ENCODE measurements at places on chromosomes 2 and 18.

DNA sequence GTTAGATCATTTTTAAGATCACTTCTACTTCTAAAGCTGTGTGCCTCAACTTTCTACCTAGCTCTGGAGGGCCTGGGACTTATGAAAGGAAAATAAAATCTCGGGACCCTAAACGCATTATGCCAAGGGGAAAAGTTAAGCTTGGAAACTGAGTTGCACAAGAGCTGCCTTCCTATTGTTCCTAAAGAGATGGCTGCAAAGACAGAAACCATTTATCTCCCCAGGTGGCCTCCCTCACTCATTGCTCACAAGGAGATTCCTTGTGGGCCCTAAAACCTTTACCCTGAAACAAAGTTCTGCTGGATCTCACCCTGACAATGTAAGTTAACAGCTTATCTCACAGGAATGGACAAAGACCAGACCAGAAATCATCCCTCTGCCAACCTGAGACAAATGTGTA, 26.8 kb downstream of the TUBB6 start:
- DNase-seq: no peak

DNA sequence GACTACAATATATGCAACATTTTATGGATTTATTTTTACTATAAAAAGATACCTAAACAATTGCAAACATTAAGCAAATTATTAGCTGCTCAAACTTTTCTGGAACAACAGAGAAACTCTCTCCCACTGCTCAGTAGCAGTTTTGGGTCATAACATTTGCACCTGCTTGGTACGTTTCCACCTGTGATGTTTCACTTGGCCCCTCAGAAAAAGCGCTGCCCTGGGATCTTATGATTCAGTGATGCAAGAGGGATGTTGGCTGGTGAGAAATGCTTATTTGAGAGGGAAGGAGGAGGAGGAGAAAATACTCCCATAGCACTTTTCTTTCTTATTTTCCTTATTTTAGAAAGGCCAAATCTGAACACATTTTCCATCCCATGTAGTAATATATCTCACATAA, 9.2 kb downstream of the IRS1 start:
- DNase-seq: no peak

DNA sequence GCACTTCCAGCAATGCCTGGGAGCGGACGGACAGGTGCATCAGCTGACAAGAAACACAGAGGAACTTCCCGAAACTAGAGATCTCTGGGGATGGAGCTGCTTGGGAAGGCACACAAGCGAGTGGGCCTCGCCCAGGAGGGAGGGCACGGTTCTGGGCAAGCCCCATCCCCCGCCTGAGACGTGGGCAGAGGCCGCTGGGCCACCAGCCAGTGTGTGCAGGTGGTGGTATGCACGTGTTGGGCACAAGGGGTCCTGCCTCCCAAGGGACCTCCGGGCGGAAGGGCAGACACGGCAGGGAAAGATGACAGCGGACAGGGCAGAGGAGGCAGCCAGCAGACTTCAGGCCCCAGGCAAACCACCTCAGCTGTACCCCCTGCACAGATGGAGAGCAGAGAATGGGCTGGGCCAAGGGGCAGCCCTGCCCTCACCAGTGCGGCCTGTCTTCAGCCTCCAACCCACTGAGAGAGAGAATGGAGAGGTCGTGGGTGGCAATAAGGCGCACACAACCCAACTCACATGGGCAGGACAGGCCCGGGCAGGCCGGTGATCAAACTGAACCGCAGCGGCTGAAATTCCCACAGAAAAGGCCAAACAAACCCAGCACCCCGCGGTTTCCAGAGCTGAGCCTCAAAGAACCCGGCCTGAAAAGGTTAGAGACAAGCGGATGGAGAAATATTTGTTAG, 51.2 kb downstream of the HDAC4 start:
- DNase-seq: no peak

DNA sequence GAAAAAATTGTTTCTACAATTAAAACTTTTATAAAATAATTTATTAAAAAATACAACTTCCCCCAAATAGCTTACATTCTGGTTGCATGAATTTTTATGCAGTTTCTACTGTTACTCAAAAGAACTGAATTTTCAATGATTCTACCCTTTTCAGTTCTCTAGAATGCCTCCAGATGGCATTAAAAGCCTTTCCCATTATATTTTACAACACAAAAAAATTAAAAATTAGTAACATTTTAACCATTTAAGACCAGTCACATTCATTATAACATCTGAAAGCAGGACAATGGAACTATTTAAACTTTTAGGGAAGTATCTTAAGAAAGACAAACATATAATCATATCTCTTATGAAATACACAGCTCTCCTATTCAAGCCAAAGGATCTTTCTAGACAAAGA, 236.0 kb upstream of the REV1 start:
- DNase-seq: no peak

DNA sequence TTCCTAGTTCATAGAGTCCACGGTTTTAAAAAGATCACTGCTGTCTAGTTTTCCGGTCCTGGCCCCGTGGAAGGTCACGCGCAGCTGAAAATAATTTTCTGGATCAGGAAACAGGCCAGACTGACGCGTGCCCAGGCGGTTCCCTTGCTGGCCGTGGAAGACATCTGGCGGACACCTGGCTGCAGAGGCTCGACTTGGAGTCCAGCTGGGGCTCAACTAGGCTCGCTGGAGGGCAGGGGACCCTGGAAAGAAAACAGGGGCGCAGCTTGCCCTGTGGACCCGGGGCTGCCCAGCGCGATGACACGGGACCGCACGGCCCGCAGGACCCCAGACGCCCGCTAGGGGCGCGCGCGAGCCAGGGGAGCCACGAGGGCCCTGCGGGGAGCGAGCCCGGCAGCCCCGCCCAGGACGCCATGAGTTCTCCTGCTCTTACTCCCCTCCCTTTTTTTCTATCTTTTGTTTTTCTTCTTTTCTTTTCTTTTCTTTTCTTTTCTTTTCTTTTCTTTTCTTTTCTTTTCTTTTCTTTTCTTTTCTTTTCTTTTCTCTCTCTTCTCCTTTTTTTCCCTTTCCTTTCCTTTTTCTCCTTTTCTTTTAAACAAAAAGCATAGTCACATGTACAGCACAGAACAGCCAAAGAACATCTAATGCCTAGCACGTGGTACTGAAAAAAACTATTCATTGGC, 43.2 kb upstream of the UBE2F start:
- peak; percentile 74 for DNase-seq

GRCh38 chr2:44989176-44989575, 20.1 kb downstream of the SIX2 start:
- DNase-seq: no peak

- DNase-seq: no peak
These were observed 1.5 kb downstream of the PROM2 start for GRCh38 chr2:95275601-95276243.

DNA sequence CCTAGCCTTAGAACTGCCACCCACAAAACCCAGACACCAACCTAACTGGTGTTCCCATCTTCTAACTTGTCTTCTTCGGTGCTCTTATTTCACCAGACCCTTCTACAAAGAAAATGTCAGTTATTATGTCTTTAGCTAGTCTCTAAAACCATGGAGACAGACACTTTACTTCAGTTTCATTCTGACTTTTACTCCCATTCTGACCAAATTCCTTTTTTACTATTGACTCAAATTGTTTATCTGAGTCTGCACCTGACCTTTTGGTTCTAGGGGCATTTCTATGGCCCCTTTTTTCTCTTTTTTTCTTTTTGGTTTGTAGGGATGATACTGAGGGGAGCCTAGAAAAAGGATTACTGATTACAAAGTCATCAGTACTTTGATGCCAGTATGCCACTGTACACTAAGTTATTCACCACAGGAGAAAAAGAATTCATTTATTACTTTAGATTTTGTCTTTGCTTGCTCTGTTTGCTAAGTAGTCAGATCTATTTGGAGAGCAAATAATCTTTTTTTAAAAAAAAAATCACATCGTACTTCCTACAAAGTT, 6.8 kb upstream of the SLC1A4 start:
- DNase-seq: no peak

DNA sequence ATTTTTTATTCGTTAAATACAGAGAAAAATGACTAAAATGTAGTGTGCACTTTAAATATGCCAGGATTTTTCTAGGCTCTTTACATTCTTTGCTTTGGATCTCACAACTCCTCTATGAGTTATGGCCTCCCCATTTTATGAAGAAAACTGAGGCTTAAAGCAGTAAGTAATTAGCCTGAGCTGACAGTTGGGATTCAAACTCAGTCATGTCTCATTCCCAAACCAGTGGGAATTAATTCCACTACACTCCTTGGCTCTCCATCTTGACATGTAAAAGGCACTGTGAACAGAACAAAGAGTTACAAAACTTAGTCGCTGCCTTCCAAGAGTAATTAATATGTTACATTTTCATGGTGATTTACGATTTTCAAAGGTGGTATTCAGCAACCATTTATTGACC, 351.9 kb downstream of the SATB2 start:
- DNase-seq: no peak

DNA sequence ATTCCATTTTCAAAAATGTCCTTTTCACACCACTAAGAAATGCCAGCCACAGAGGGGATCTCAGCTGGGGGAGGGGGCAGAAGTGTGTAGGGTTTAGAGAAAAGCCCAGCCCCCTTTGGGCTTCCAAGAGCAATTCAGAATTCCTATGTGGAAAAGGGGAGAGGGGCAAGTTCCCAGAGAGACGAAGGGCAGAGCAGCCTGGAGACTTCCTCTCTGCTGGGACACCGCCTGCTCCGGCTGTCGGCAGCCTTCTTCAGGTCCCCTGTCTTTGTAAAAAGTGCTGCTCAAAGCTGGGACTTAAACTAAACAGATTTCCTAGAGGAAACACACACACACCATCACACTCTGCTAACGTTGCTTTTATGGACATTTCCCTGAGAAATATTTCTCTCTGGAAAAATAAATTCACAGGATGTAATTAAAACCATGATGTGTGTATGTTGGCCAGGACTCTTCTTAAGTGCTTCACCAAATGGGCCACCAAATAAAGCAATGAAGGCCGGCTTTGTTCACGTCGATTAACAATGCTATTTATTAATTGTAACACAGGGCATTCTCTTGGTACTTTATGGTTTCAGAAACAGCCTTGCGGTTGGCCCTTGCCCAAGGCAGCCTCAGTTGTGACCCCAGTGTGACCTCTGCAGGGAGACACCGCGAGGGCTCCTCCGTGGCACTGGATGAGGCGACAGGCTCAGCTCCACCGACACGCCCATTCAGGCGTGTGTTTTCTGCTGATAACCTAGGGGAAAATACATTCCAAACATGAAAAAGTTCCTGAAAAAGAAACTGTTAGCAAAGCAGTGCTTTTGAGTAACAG, 5.6 kb upstream of the ASB1 start:
- no peak for DNase-seq

GRCh38 chr18:63936156-63936931, 12.8 kb upstream of the HMSD start:
- peak; percentile 84 for DNase-seq

DNA sequence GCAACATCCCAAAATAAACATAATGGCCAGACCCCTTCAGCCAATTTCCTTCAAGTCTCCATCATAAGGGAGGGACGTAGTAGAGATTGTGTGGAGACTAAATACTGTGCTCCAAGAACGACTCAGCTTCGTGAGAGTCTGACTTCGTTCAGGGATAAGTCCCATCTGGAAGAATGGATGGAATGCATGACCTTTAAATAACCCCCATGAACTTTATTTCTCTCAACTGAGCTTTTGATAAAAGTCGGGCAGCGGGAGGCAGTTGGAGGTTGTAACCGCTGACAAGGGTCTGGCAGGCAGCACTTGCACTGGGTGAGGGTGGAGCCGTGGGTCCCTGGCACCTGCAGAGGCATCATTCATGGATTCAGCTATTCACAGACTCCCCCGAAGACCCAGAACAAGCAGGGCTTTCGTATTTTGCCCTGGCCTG, 115.9 kb downstream of the ZFP36L2 start:
- no peak for DNase-seq

- DNase-seq: no peak
These were observed 81.5 kb downstream of the EFEMP1 start for GRCh38 chr2:55842046-55842445.

GRCh38 chr18:55425698-55426097, 162.3 kb downstream of the TCF4 start:
- no peak for DNase-seq

DNA sequence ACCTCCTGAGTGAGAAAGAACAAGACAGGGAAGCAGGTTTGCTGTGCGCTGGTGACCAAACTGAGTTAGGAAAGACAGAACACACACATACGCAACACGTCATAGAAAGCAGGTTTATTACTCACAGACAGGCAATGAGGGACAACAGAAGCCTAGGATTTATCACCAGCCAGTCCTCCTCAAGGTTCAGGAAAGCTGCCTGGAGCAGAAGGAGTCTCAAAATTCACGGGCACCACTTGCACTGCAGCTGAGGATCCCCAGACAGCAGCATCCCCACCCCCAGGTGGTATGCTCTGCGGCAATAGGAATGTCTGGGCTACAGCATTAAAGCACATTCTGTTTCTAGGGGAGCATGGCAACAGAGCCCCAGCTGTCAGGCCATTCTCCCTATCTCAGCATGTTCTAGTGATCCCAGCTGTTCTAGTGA, 284.4 kb upstream of the RGPD4 start:
- no peak for DNase-seq

GRCh38 chr2:115161081-115161770, 718.8 kb downstream of the DPP10 start:
- DNase-seq: peak; percentile 65

GRCh38 chr2:123771928-123772632, 253.0 kb upstream of the CNTNAP5 start:
- DNase-seq: no peak

- no peak for DNase-seq
These were observed 3.9 kb upstream of the DCTN1 start for GRCh38 chr2:74384051-74384450.

DNA sequence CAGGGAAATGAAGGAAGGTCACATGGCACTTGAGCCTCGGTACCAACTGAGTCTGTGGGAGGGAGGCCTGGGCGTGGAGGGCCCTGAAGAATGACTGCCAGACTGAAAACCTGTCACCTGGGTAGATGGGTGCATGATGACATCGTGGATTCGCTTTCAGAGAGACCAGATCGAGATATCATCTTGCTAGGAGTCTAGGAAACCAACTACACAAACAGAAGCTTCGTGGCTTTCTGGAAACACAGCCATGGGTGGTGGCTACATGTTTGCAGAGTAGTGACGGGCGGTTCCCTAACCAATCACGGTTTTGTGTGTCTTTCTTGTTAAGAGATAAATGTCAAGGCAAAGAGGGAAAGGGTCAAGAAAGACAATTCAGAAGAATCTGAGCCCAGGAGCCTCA, 155.0 kb downstream of the EIPR1 start:
- no peak for DNase-seq

DNA sequence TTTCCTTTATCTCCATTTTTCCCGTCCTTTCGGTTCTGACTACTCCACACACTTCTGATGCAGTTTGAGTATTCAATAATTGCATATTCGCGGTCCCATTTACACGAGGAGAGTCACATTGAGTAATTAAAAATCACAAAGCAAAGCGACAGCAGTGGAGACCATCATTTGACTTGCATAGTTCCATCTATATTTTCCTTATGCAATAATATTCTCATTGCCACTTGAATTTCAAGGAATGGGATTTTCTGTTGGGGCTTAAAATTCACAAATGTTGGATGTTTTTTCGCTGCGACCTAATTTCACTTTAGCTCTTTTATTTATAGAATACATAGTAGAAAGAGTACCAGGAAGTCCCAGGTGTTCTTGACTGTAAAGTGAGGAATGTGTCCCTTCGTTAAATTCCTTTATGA, 186.8 kb downstream of the ZEB2 start:
- no peak for DNase-seq

GRCh38 chr18:35641467-35641866, 59.9 kb downstream of the GALNT1 start:
- DNase-seq: no peak

Data from MM.1S (cell line).